ENCODE measurements at places on chromosomes 13 and 19.

DNA sequence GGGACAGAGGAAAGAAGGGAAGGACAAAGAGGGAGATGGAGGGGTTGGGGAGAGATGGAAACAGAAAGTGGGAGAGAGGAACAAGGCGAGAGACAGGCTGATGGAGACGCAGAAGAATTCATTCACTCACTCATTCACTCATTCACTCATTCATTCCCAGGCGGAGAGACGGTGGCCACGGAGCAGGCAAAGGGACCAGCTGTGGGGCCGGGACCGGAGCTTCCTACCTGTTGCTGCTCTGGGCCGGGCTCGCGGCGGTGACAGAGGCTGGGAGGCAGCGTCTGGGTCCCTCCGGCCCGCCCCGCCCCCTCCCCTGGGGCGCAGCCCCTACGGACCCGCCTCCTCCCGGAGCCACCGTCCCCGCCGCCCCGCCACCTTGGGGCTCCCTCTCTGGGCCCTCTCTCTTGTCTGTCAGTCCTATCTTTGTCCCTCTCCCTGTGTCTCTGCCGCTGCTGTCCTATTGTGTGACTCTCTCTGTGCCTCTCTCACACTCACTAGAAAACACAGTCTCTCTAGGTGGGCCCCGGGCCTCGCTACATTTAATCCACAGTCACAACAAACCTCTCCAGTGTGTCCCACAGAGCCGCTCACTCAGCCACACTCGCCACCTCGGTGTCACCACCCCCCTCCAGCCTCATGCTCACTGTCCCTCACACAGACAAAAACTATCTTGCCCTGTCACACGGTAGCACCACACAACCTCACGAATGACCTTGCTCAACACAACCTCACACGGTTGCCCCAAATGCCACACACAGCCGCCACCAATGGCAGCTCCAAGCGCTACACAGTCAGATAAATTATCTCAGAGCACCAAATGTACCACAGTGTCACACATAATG is at the start of gene GNG8:
TSS of gene GNG8 (minus strand) at position 283 of the 842 bp plus-strand sequence. CDS start 1,520 bp downstream, outside the sequence.
- no peak for DNase-seq

GRCh38 chr13:77338961-77339401 is 12.1 kb upstream of the MYCBP2 start:
- no peak for DNase-seq

GRCh38 chr19:674282-675151 is 1.7 kb upstream of the FSTL3 start:
- no peak for DNase-seq

GRCh38 chr19:16626796-16627192 is 1.2 kb downstream of the MED26 start:
- no peak for DNase-seq

- DNase-seq, result no peak
Observed at GRCh38 chr13:112685896-112686295, 3.9 kb upstream of the ATP11A start.

Measured in T1000 (cell line).